ENCODE measurements at places on chromosomes 5 and 9.

- DNase-seq: no peak
Observed at GRCh38 chr9:134966270-134966669, 48.6 kb upstream of the FCN1 start.

- DNase-seq: no peak
Observed at GRCh38 chr5:25570067-25570583, 925.3 kb upstream of the CDH10 start.

GRCh38 chr5:107597247-107597646 is 73.5 kb downstream of the EFNA5 start:
- DNase-seq: no peak

DNA sequence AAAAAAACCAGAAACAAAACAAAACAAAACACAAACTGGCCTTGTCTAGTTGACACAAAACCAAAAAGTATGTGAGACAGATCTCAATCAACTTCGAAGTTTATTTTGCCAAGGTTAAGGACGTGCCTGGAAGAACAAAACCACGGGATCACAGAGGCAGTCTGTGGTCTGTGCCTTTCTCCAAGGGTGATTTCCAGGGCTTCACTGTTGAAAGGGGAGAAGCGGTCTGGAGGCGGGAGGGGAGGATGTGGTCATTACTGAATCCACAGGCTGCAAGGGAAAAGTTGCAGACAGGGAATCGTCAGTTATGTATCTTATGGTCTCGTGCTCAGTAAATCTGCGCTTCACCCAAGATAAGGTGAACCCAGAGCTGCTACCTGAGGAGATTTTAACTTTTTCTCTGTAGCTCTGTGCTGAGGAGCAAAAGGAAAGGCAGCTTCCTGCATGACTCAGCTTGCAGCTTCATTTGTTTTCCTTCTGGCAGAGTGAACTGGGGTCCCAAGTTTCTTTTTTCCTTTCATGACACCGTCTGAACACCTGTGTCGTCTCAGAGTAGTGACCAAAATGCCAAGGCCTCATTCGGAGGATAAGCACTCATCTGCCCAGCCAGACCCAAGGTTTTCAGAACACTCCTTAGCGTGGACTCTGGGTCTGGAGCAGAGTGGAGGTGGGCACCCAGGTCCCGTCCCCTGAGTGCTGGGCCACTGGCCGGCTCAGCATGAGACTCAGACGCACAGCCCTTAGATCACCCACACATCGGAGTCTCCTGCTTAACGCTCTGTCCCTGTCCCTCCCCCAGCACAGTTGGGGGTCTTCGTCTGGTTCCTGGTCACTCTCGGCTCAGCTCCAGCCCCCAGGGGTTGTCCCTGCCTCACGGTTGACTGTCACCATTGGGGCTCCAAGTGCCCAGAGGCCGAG is 25.9 kb downstream of the ROPN1L start:
- DNase-seq: no peak

- DNase-seq: no peak
Observed at GRCh38 chr5:53161876-53162275, 52.3 kb upstream of the MOCS2 start.

GRCh38 chr5:62115014-62115413 is 191.0 kb upstream of the KIF2A start:
- DNase-seq: no peak

GRCh38 chr5:171023508-171023907 is 161.7 kb downstream of the RANBP17 start:
- DNase-seq: no peak

DNA sequence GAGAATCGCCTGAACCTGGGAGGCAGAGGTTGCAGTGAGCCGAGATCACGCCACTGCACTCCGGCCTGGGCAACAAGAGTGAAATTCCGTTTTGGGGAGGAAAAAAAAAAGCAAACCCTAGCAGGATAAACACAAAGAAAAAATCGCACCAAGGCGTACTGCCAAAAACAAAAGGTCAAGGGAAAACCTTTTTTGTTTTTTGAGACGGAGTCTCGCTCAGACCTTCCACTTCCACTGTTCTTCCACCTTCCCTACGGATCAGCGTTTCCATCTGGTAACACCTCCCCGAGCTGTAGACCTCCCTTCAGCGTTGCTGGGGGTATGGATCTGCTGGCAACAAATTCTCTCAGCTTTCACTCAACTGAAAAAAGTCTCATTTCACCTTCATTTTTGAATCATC is 20.1 kb upstream of the FCN2 start:
- DNase-seq: no peak

DNA sequence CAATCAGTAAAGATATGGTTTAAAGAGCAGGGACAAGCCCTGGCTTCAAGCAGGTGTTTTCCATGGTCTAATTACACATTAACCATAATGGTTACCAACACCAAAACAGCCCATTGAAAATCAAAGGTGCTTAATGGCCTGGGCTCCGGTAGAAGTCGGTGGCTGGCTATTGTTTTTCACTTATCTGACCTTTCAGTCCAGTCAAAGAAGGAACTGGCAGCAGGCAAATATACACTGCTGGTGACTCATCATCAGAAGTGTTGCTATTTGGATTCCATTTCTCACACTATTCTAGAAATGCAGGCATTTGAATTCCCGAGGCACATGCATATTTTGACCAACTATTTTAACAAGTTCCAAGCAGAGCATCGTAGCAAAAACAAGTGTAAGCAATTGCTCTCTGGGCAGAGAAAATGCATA is 26.3 kb upstream of the GABRP start:
- DNase-seq: no peak

GRCh38 chr5:9194509-9194908 is 351.4 kb downstream of the SEMA5A start:
- no peak for DNase-seq

DNA sequence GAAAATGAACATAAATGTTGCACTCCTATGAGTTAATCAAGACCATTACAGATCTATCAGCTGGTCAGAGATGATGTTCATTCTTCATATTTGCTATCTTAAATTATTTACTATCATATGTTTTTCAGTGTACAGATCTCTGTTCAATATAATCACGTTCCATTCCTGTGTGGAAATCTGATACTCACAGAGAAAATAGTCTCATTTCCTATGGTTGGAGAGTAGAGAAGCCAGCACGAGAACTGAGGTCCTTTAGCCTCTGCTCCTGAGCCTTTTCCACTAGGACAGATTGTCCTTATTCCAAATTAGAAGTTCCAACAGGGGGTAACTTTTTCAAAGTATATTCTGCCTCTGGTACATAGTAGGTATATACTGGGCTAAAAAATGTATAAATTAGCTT is 29.2 kb downstream of the UGCG start:
- DNase-seq: no peak

- no peak for DNase-seq
Observed at GRCh38 chr5:127685662-127686061, 17.5 kb upstream of the CCDC192 start.

- DNase-seq: no peak
Observed at GRCh38 chr5:5521029-5521428, 98.6 kb downstream of the ICE1 start.

DNA sequence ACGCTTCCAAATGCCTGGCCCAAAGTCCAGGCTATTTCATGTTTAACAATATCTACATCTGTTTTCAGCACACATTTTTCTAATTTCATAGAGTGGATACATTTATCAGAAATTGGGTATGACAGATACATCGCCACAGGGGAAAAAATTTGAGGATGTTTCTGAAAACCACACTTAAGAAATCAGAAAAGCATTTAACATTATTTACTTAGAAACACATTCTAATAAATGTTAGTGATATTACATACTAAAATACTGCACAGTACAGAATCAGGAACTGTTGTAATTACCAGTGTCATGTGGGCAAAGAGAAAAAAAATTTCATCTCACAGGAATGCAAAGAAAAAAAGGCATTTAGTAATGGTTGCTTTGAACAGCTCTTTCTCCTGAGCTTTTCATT is 310.5 kb upstream of the KIF2A start:
- no peak for DNase-seq

GRCh38 chr9:90044263-90044662 is 439.5 kb downstream of the GADD45G start:
- DNase-seq: no peak

DNA sequence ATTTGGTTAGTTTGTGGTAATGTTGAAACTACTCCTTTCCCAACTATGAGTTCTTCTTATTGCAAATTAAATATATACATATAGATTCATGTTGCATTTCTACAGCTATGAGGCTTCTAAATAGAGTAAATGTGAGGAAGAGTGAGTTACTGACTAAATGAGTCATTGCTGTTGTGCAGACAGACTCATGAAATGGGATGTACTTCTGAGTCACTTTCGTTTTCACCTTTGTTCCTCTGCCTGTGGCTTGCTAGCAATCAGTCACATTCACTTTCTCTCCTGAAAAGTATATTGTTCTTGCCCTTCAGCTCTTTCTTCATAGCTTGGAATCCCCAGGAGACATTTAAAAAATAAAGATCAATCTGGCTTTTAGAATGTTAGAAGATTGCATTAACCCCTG is 295.5 kb upstream of the SMC2 start:
- DNase-seq: no peak

DNA sequence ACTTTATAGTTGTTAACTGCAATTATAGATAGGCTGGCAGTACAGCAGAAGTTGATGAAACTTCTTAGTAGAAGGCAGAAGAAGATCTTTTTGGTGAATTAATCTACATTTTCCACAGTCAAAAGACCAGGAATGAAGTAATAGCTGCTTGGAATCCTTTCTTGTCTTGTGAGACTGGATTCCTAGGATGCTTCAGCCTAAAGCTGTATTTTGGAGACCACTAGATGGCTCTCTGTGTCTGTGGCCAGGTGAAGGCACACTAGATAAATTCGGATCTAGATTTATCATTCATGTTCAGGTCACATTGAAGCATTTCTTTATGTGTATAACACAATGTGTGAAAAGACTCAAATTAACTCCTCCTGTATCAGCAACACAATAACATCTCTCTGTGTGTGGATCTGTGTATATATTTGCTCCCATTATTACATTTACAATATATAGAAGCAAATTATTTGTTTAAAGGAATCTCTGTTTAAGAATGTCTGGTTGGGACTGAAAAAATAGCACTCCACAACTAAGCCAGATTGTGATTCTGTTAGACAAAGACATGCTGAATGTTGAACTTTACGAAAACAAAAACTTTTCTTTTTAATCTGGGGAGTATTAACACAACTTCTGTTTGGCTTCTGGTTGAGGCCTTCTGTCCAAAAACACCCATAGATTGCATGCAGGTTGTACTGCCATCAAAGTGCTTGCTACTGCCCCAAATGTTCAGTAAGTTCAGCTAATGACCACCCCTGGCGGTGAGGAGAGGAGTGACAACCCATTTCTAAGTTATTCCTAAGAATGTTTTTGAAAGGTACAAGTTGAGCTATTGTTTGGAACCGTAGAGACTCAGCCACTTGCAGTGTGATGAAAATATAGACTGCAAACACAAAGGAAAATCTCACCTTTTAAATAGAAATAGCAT is 10.6 kb downstream of the GRIN3A start:
- no peak for DNase-seq

- DNase-seq: no peak
Observed at GRCh38 chr9:109074236-109074889, 45.4 kb downstream of the TMEM245 start.

DNA sequence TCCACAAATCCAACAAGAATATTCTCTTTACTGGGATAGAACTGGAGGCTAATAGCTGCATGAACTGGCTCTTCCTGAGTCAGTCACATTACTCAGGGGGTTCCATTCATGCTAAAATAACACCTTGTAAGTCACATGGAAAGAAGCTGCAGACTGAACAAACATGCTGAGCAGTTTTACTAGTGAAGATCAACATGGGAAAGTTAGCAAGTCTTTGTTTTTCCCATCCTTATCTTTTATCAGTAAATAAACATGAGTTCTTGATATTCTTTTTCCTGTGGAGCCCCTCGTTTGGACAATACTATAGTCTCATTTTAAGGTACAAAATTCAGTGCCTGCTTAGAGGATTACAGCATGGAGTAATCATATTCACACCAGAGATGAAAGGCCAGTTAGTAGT is 43.7 kb upstream of the TEK start:
- DNase-seq: no peak

- DNase-seq: no peak
Observed at GRCh38 chr5:119168401-119168800, 97.5 kb downstream of the DMXL1 start.

Measured in stimulated activated CD8-positive, alpha-beta memory T cell treated with anti-CD3 and anti-CD28 coated beads, Interleukin-7, amount 100 ng/mL, for 24 hours (primary cell).